ENCODE measurements at places on chromosomes 3 and 15.

- no peak for DNase-seq
Observed at GRCh38 chr3:129025691-129026435, 24.8 kb downstream of the EFCC1 start.

DNA sequence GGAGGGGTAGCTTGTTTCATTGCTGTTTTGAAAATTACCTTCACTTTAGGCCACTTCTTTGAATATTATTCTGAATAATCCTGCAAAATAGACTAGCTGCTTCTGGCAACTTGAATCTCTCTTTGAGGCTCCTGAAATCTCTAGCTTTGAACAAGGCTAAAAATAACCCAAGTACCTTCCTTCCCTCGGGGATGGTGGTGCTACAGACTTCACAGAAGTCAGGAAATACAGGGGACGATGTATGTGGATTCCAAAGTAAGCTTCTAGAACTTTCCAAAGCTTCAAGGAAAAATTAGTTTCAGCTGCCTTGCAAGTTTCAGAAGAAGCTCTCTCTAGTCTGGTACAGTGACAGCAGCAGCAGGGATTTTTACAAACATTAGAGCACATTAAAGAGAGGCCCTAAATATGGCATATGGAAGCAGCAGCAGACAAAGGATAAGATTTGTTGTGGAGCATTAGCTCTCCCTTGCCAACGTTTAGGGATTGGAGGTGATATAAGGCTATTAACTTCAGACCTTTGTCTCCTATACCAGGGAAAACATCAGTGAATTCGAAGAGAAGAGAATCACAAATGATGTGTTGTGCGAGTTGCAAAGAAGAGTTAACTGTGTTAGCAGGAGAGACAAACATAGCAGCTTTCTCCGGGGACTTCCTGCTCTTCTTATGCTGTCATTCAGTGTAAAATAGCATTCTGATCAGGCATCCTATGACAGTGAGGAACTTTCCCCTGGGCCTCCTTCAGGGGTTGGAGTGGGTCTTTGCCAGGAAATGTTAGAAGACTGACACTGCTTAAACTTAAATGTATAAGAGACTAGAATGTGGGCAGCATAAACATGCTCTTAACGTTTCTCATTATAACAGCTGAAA is 783.0 kb upstream of the ARPP21 start:
- no peak for DNase-seq

DNA sequence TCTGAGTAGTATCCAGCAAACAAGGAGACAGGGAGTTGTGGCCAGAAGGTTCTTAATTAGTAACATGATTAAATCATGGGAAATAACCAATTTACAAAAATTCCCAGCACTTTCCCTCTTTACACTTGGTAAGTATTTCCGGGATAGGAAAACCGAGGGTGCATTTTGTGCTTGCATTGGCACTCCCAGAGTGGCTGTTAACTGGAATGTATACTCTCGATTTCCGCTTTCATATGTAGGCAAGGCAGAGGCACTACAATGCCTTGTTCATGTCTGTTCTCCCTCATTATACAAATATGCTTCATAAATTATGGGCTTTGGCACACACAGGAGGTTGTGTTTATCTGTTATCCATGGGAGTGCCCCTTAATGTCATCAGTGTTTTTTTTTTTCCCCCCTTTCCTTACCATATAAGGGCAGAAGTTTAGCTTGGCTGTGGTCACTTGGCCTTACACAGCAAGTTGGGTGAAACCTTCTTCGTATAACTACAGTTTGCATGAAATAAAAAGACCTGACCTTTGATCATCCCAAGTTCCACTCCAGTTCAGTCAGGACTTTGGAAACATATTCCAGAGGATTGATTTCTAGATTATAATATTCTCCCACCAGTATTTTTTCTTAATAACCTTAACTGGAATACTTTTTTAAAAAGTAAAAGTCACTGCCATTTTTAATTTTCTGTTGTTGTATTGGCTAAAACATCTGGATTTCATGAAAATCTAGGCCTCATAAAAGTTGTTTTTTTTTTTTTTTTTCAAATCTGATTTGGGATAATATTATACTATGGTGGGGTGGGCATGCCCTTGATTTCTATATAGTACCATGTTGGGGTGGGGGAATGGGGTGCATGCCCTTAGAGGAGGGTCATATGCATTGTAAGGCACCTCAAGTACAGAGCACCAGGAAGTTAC is 8.9 kb downstream of the TPM1 start:
- DNase-seq = no peak

GRCh38 chr3:16319307-16319706 is 54.3 kb downstream of the OXNAD1 start:
- DNase-seq = peak; percentile 86

DNA sequence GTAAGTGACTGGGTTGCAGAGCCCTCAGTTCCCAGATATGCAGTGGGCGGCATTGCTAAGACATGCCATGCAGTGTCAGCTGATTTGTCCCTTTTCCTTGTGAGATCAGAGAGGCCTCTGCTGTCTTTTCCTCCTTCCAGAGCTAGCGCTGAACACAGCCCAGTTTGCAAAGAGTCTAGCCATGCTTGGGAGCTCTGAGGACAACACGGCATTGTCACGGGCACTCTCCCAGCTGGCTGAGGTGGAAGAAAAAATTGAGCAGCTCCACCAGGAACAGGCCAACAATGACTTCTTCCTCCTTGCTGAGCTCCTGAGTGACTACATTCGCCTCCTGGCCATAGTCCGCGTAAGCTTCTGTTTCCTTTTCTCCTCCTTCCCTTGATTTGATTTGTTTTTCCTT is 20.0 kb upstream of the SNX22 start:
- no peak for DNase-seq

DNA sequence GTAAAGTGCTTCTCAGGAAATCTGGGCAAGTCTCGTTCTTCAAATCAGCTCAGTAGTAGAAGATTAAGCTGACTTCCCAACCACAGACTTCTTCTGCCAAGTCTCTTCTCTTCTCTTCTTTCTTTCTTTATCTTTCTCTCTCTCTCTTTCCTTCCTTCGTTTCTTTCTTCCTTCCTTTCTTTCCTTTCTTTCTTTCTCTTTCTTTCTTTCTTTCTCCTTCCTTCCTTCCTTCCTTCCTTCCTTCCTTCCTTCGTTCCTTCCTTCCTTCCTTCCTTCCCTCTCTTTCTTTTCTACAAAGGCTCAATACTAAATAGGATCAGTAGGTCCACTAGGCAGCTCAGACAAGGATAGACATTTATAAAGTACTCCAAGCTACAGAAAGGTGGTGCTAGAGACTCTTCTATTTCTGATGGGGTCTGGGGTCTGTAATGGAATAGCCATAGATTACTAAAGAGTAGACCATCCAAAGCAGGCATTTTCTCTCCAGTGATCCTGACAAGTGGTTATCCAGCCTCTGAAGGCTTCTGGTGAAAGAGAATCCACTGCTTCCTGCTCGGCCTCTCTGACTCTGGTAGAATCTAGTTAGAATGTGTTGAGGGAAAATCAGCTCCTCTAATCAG is 100.8 kb downstream of the TPRG1 start:
- DNase-seq = no peak

GRCh38 chr3:102488331-102488730 is 53.5 kb downstream of the ZPLD1 start:
- no peak for DNase-seq

- DNase-seq = no peak
Observed at GRCh38 chr3:114034211-114034610, 22.1 kb downstream of the CCDC191 start.

- DNase-seq = no peak
Observed at GRCh38 chr3:124396339-124396950, 333.8 kb upstream of the UMPS start.

DNA sequence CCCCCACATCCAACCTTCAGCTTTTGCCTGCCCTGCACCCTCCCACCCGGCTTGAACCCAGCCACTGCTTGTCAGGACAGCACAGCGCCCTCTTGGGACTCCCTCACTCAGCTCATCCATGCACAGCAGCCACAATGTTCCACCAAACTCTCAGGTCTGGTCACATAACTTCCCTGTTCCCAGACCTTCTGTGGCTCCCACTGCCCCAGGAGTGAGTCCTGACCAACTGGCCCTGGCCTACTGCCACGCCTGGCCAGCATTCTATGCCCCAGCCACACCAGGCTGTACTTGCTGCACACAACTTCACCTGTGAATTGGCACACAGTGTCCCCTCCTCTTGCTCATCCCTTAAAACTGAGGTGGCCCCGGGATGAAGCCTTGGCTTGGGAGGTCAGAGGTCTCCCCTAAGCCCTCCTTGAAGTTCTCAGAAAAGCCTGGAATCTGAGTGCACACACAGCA is 21.0 kb downstream of the PLXNB1 start:
- DNase-seq = no peak

- DNase-seq = no peak
Observed at GRCh38 chr3:128278130-128278529, 124.8 kb downstream of the EEFSEC start.

GRCh38 chr3:3798631-3799113 is 559 bp upstream of the LRRN1 start:
- no peak for DNase-seq

DNA sequence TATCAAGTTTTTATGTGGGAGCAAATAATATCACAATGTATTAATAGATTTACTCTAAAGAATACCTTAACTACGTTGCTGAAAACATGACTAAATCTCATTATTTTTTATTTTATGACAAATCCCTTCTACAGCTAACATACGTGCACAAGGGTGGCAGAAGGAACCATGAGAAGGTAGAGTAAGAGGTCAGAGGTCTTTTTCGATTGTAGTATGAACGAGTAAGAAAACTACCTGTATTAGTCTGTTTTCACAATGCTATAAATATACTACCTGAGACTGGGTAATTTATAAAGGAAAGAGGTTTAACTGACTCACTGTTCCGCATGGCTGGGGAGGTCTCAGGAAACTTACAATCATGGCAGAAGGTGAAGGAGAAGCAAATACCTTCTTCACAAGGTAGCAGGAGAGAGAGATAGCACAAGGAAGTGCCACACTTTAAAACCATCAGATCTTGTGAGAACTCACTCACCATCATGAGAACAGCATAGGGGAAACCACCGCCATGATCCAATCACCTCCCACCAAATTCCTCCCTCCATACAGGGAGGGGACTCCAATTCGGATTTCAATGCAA is 95.3 kb downstream of the SUCLG2 start:
- DNase-seq = no peak

GRCh38 chr3:14209581-14210289 is 31.1 kb downstream of the LSM3 start:
- no peak for DNase-seq

GRCh38 chr3:100765437-100765975 is 56.2 kb downstream of the TFG start:
- no peak for DNase-seq

DNA sequence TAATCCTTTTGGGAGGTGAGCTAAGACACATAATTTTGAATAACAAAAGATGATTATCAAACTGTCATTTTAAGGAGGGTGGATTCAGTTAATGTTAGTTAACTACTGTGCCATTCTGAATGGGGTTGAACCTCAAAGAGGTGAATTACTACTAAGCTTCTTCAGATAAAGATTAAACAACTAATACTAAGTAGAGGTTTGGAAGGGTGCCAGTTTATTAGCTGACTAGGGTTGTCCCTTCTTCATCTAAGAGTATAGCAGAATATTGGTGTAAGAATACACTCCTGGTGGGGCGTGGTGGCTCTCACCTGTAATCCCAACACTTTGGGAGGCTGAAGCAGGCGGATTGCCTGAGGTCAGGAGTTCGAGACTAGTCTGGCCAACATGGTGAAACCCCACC is 123.1 kb upstream of the LRRFIP2 start:
- DNase-seq = no peak

- no peak for DNase-seq
Observed at GRCh38 chr3:160257606-160258005, 32.4 kb downstream of the C3orf80 start.

DNA sequence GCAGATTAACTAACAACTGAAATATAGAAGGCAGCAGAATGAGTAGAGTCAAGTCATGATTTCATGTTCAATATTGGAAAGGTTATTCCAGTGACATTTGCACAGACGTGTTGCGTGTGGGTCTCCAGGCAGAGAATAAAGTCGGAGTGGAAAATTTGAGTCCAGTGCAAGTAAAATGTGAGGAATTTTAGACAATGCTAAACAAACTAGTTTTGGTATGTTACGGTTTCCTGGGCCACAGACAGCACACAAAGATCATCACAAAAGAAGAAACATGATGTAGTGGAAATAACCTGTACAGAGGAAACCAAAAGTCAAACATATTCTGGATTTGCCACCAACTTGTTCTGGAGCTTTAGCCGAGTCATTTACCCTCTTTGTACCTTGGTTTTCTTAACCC is 367 bp downstream of the OR4F6 start:
- DNase-seq = no peak

GRCh38 chr15:70379134-70379533 is 281.4 kb upstream of the TLE3 start:
- no peak for DNase-seq

GRCh38 chr15:85947936-85948335 is 131.7 kb upstream of the AGBL1 start:
- no peak for DNase-seq

- no peak for DNase-seq
Observed at GRCh38 chr3:161420746-161421145, 49.4 kb upstream of the SPTSSB start.

DNA sequence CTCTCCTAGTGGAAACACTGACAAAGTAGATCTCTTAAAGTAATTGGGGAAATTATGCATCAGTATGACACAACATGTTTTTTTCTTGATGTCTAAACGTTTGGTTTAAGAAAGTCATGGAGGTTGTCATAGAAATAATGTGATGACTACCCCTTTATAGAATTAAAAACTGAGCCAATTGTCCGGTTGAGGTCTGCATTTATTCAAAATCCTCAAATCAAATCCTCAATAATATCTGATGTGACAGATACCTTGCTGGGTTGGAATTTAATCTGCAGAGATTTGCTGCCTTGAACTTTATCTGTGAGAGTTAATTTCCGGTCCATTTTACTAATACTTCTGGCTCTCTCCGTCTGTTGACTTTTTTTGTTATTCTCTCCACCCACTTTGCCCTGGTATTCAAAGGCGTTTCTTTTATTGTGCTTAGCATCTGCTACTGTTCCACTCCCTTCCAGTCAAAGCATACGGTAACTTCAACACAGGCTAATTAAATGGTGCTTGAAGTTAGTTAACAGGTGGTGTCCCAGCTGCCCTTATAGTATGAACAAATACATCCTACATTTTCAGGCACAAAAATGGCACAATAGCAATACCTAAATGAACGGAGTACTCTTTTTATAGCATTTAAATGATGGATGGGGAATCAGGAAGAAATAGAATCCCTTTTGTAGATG is 628.3 kb downstream of the ROBO1 start:
- DNase-seq = no peak

GRCh38 chr3:29716213-29716612 is 435.3 kb downstream of the RBMS3 start:
- no peak for DNase-seq

GRCh38 chr3:15097891-15098290 is 1.1 kb downstream of the RBSN start:
- peak; percentile 10 for DNase-seq
